SJSA1 (cell line): ENCODE measurements at places on chromosomes 1 and 21. TPM values are rescaled to one million over a fixed set of nuclear protein-coding genes. Genes with fewer than 3 reads are reported as not detected.

GRCh38 chr1:119652587-119652986 is 4.5 kb upstream of the ZNF697 start:
- DNase-seq, result no peak

DNA sequence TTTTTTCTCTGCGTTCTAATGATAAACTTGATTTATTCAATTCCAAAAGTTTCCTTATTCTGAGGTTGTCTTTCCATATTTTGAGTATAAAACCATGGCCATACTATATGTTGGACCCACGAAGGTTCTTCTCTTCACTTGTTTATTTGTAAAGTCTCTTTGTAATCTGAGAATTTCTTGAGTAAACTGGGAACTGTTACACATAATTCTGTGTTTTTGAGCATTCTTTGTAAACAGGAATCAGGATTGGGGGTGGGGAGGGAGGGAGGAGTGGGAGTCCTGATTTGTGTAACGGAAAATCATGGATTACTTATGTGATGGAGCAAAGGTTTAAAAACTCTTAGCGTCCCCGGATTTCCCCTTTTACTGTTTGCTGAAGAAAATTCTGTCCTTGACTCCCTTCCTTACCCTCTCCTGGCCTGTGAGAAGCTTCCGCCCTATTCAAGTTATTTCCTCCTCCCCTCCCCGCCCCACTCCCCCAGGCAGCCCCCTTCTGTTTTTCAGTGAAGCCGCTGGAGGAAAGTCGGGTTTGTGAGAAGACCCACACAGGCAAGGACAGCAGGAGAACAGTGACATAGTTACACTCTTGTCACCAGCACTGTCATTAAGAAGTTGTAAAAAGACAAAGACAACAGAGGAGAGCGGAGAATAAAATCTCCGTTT is 6.4 kb upstream of the NBPF11 start:
- DNase-seq, result no peak

- DNase-seq, result no peak
Observed at GRCh38 chr1:55820501-55820900, 605.3 kb upstream of the USP24 start.

- no peak for DNase-seq
Observed at GRCh38 chr1:234926264-234926558, 202.4 kb downstream of the TOMM20 start.

Gene AK4
- under 0.01 and 0.21 TPM in 2 replicates for total RNA-seq

GRCh38 chr21:29257701-29258100 is 41.0 kb upstream of the BACH1 start:
- no peak for DNase-seq

- DNase-seq, result no peak
Observed at GRCh38 chr21:15874615-15875014, 144.8 kb downstream of the USP25 start.

DNA sequence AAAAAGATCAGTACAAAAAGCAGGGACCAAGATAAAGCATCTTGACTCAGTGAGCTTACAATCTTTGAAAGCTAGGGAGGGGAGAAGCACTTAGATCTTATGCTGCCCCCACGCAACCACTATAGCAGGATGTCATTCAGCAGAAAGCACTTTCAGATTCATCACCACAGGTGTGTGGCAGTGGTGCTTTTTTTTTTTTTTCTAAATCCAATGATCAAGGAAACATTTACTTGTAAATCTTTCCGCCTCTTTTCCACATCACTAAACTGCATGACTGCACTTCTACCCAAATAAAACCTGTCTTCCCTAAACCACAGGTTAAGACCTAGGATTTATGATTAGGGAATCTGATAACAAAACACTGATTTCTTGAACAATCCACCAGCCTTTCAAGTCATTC is 154.8 kb downstream of the SLC45A1 start:
- DNase-seq, result no peak
